ENCODE measurements at places on chromosomes 1 and 21.

DNA sequence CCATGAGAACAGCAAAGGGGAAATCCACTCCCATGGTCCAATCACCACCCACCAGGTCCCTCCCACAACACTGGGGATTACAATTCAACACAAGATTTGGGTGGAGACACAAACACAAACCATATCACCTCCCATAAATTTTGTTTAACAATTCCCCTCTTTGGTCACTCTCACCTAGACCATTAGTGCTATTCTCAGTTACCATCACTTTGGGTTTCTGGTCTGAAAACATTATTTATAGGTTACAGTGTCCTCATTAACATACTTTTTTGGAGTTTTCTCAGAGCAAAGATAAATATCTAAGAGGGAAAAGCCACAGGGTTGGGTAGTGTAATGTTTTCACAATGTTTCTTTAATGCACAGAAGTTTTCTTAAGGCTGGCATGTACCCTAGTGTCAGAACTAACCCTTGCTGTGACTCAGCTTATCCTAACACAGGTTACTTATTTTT, 47.7 kb upstream of the DNAH14 start:
- DNase-seq = no peak

GRCh38 chr1:94907136-94907535, 19.8 kb downstream of the CNN3 start:
- DNase-seq = no peak

- no peak for DNase-seq
Observed at GRCh38 chr1:110159168-110159567, 8.9 kb downstream of the SLC6A17 start.

DNA sequence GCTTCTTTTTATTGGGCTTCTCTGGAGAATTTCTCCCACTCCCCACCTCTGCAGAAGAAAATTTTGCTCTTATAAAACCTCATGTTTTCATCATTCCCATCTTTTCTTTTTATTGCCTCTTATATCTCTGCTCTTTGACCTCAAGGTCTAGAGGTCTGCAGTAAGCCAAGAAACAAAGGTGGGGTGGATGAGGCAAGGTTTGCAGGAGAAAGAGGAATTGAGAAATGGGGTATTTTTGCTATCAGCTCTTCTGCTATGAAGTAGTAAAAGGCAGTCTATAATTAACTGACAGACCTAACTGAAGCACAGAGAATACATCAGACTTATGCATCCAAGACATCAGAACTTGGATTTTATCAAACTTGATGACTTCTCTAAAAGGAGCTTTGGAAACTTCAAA, 22.9 kb downstream of the SYT11 start:
- DNase-seq = no peak

GRCh38 chr1:193677874-193678273, 491.5 kb upstream of the B3GALT2 start:
- DNase-seq = no peak

GRCh38 chr1:64033667-64034220, 169.7 kb upstream of the UBE2U start:
- DNase-seq = no peak

DNA sequence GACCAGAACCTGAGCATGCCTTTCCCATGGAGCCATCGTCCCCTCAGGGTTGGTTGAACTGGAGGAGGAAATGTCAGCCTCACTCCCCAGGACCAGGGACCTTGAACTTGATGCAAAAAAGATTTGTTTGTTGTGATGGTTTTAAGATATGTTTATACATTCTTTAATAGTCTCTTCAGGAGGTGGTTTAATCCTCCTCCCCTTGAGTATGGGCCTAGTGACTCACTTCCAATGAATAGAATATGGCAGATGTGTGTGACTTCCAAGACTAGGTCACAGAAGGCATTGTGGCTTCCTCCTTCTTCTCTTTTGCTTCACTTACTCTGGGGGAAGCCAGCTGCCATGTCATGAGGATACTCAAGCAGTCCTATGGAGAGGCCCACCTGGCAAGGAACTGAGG, 81.7 kb upstream of the WNT4 start:
- DNase-seq = no peak

DNA sequence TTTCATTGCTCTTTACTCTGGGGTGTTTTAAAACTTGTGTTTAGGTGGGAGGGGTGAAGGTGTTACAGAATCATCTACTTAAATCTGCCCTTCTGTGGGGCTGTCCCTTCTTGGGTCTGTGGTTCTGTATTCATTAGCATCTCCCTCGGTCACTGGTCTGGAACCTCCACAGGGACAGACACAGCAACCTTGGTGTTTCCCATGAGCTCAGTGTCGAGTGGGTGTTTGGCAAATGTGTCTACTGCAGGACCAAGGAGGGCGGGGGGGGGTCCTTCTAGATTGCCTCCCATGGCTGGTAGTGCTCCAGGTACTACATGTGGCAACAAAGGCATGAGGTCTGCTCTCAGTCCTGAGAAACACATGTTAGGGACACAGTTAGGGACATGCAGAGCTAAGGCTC, 273.4 kb downstream of the PCP4 start:
- DNase-seq = no peak

GRCh38 chr1:35592991-35593769, 20.1 kb downstream of the TFAP2E start:
- no peak for DNase-seq

GRCh38 chr21:36909423-36909822, 57.0 kb downstream of the HLCS start:
- no peak for DNase-seq

DNA sequence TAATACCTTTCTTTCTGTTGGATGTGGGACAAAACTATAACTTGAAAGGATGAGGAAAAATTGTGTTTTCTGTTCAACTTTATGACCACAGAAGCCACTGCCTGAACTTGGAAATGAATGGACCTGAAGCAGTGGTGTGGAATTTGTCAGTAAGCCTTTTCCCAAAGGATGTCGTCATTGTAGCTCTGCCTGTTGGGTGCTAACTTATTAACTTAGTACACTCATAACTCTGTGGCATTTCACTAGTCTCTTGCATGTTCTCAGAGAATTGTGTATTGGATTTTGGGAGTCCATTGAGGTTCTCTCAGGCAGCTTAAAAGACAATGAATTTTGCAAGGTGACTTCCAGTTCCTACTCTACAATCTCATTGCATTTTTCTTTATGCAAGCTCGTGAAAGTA, 49.6 kb downstream of the KCNK2 start:
- peak; percentile 40 for DNase-seq
